Ovary (tissue), 10 donors: ENCODE measurements at places on chromosomes 2 and 18. TPM values are rescaled to one million over a fixed set of nuclear protein-coding genes. Genes with fewer than 3 reads are reported as not detected.

Gene NPHP1
- 6.1 TPM for total RNA-seq

DNA sequence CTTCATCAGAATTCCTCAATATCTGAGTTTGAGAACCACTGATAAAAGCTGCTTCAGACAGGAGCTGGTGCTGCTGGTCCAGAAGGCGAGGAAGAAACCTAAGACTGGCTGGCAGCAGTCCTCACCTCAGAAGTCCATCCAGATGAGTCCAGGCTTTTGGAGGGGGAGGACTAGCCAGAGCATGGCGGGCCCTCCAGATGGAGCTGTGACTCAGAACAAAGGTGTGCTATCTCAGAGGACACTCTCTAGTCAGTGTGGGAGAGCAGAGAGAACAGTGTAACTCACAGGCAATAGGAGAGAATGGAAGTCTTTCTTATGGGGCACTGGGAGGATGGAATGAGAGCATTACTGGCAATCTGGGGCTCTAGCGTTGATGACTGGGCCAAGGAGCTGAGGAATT is 191.4 kb downstream of the NYAP2 start:
- H3K27me3 ChIP-seq = no peaks in the 10 kb centered on the region
- no peak overlapping the region for H3K27ac ChIP-seq
- no peak overlapping the region for H3K4me3 ChIP-seq
- DNase-seq = no peak
- H3K4me1 ChIP-seq = no peaks in the 10 kb centered on the region
- H3K36me3 ChIP-seq = no peaks in the 10 kb centered on the region

DNA sequence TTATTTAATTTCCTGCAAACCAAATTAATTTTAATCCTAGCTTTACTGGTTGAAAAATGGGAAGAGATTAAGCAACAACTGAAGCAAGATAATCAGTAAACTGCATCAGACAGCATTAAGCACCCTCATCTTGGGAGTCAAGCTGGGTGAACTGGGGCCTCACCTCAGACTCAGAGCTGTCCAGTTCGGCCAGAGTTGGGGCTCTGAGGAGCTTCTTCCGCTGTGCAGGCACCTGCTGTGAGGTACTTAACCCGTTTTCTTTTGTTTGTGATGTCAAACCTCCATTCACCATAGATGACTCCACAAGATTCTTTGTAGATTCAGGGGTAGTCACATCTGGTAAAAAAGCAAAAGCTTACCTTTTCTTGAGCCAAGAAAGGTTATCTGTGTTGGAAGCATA is 71.8 kb downstream of the PRELID3A start:
- no peaks in the 10 kb centered on the region for H3K36me3 ChIP-seq
- no peaks in the 10 kb centered on the region for H3K4me1 ChIP-seq
- no peak for DNase-seq
- no peak overlapping the region for H3K27ac ChIP-seq
- H3K27me3 ChIP-seq = no peaks in the 10 kb centered on the region
- H3K4me3 ChIP-seq = no peak overlapping the region

GRCh38 chr2:33215299-33215698 is 261.1 kb upstream of the RASGRP3 start:
- H3K27me3 ChIP-seq = no peaks in the 10 kb centered on the region
- H3K4me1 ChIP-seq = peaks cover 16% of the 10 kb centered on the region
- no peak overlapping the region for H3K4me3 ChIP-seq
- H3K36me3 ChIP-seq = no peaks in the 10 kb centered on the region

- no peaks in the 10 kb centered on the region for H3K4me1 ChIP-seq
- DNase-seq = no peak
- no peaks in the 10 kb centered on the region for H3K36me3 ChIP-seq
- H3K4me3 ChIP-seq = no peak overlapping the region
These were observed 59.7 kb downstream of the PAX3 start for GRCh38 chr2:222239091-222239490.

DNA sequence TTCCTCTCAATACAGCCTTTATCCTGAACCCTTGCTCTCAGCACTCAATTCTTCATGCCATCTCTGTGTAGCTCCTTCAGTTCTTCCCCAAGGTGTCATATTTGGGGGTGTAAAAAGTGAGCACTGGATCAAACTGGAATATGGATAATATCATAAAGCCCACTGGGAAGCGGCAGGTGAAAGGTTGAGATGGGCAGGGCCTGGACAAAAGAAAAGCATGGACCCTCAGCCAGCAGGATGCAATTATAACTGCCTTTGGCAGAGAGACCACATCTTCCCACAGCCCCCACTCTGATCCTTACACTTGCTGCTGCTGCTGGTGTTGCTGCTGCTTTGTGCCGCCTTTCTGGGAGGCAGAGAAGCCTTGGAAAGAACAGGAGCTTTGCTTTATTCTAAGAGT is 31.2 kb upstream of the STPG4 start:
- no peak overlapping the region for H3K27ac ChIP-seq
- H3K27me3 ChIP-seq = no peaks in the 10 kb centered on the region
- no peak for DNase-seq
- no peaks in the 10 kb centered on the region for H3K4me1 ChIP-seq
- H3K4me3 ChIP-seq = no peak overlapping the region

Gene TRPM8
- total RNA-seq = 0.92 TPM

Gene NDC80
- total RNA-seq = not detected

GRCh38 chr2:844715-845114 is 105.9 kb upstream of the SNTG2 start:
- no peaks in the 10 kb centered on the region for H3K27me3 ChIP-seq
- H3K36me3 ChIP-seq = no peaks in the 10 kb centered on the region
- H3K4me3 ChIP-seq = no peak overlapping the region
- H3K4me1 ChIP-seq = no peaks in the 10 kb centered on the region
- no peak overlapping the region for H3K27ac ChIP-seq

GRCh38 chr2:45699032-45699658 is 47.7 kb downstream of the PRKCE start:
- no peak for DNase-seq
- H3K36me3 ChIP-seq = no peaks in the 10 kb centered on the region
- peaks cover 4% of the 10 kb centered on the region for H3K4me1 ChIP-seq
- no peak overlapping the region for H3K27ac ChIP-seq
- no peak overlapping the region for H3K4me3 ChIP-seq

Gene FEV
- total RNA-seq = 0.13 TPM

DNA sequence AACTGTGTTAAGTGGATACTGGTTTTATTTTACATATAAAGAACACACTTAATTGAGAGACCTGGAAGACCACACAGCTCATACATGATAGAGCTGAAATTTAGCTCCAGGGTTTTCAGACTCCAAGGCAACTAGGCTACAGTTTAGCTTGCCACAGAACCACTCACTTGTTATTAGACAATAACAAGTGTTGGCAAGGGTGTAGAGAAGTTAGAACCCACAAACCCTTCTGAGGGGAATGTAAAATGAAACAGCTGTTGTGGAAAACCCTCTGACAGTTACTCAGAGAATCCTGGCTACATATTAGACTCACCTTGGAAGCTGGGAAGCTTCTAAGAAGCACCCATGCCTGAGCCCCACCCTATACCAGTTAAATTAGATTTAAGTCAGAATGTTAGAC is 75.3 kb downstream of the MAP3K20 start:
- H3K27me3 ChIP-seq = no peaks in the 10 kb centered on the region
- no peak overlapping the region for H3K4me3 ChIP-seq
- H3K27ac ChIP-seq = no peak overlapping the region
- DNase-seq = no peak
- H3K36me3 ChIP-seq = no peaks in the 10 kb centered on the region

- no peak for DNase-seq
- H3K27ac ChIP-seq = no peak overlapping the region
- H3K27me3 ChIP-seq = no peaks in the 10 kb centered on the region
- no peak overlapping the region for H3K4me3 ChIP-seq
- H3K4me1 ChIP-seq = peaks cover 5% of the 10 kb centered on the region
These were observed 46.5 kb downstream of the TET3 start for GRCh38 chr2:74031221-74031620.

Gene GPR45
- not detected for total RNA-seq

DNA sequence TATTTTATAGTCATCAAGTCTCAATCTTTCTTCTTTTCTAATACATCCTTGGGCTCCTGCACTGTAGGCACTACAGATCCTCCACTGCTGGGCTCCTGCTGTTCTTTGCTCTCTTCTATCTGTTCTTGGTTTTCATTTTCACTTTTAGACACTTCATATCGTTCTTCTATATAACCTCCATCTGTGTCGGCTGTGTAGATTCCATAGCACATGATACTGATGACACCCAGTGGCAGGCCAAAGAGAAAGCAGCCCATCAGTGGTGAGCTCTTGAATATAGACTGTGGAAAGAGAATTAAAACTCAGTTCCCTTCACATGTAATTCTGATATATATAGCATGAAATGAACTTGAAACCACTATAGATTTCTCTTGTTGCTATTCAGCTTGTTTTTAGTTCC is 38.0 kb downstream of the TMX3 start:
- no peak overlapping the region for H3K27ac ChIP-seq
- H3K4me3 ChIP-seq = no peak overlapping the region
- no peaks in the 10 kb centered on the region for H3K36me3 ChIP-seq
- H3K27me3 ChIP-seq = no peaks in the 10 kb centered on the region
- peaks cover 3% of the 10 kb centered on the region for H3K4me1 ChIP-seq
- no peak for DNase-seq

Gene CABLES1
- total RNA-seq = 5.3 TPM

- H3K27ac ChIP-seq = no peak overlapping the region
- DNase-seq = no peak
- no peak overlapping the region for H3K4me3 ChIP-seq
- no peaks in the 10 kb centered on the region for H3K4me1 ChIP-seq
- H3K36me3 ChIP-seq = no peaks in the 10 kb centered on the region
These were observed 32.8 kb upstream of the B3GNT7 start for GRCh38 chr2:231362555-231363184.

Gene KLHL30
- 0.60 TPM for total RNA-seq
